ENCODE measurements at places on chromosomes 2 and 18.

DNA sequence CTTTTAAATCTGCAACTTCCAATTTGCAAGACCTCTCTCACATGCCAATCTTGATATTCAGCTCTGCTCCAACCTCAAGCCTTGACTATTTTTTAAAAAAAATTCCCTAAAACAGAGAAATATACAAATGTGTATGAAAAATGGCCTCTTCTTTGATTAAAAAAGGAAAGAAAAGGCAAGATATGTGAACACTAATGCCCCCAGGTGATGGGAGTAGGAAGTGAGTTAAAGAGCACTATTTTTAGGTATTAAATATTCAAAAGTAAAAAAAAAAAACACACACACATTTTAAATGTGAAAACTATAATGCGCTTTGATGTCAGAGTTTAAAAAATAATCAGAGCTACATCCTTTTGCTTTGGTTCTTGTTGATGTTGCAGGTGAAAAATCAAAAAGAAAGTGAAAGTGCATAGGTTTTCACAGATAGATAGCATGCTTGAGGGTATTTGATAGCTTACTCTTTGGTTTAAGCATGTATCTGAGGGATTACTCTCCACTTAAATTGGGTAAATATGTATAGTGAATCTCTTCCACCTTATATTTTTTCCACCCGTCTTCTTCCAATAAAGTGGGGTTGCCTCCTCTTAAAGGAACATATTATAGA lies 406.0 kb upstream of the POU3F3 start:
- DNase-seq: no peak

DNA sequence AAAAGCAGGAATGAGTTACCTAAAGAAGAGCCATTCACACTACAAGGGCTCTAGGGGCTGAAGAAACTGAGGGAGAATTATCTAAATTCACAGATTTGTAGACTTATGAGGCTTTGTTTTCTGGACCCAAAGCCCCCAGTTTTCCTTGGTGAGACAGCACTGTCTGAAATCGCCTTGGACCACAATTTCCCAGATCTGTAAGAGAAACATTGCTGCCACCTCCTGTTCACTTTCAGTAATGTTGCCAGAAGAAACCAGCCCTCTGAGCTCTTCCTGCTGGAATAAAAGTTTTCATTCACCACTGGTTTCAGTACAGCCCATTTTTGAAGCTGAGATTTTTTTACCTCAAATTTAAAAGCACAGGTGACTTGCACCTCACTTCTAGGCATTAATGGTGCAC lies 169.2 kb downstream of the CDH20 start:
- peak; percentile 48 for DNase-seq

DNA sequence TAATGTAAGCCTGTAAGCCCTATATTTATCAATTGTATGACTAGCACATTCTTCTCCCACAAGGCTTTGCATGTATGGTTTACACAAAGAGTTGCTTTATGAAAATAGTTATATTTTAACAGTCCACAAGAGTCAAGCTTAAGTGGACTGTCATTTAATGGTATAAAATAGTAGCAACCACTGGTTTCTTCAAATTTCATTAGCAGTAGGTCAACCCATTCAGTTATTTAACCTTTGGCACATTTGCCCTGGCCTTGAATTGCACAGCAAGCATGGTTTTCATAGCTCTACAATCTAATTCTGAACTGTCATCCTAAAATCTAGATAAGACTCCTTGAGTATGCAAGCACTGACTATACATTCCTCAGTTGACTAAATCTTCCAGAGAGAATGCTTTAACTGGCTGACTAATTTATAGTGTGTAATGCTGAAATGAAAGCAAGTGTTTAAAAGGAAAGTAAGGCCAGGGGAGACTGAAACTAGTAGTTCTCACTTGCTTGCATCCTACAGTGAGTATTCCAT lies 1.8 kb downstream of the DPP4 start:
- DNase-seq: no peak

DNA sequence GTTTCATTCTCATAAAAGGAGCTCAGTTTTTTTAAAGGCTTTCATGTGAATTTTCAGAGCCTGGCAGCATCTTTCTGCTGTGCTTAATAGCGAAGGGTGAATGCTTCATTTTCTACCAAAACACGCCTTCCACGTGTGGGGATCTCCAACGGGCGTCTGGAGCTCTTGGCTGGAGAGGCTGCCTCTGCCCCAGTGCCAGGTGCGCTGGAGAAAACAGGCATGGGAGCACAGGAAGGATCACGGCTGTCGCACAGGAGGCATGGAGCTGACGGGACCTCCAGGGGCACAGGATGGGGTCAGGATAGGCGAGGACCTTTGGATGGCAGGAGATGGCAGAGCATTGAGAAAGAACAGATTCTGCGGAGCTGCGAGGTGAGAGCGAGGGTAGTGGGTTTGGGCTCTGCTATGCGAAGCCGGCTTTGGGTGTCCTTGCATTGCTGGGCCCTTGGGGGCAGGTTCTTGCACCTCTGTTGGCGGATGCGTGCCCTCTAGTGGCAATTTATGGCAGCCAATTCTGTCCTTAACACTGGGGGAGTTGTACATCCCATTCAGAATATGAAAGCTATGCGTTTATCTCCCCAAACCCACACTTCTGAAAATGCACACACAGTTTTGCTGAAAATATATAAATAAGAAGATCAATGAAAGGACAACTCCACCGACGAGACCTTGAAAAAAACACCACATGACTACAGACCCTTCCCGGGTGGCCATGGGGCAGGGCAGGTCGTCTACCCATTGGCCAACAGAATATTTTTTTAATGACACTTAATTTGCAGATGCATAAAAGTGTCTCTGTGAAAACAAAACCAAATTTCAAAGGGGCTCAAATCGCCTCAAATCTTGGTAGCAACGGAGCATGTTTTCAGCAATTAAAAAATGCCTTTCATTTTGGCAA lies 90.4 kb upstream of the SLC35G4 start:
- DNase-seq: no peak

DNA sequence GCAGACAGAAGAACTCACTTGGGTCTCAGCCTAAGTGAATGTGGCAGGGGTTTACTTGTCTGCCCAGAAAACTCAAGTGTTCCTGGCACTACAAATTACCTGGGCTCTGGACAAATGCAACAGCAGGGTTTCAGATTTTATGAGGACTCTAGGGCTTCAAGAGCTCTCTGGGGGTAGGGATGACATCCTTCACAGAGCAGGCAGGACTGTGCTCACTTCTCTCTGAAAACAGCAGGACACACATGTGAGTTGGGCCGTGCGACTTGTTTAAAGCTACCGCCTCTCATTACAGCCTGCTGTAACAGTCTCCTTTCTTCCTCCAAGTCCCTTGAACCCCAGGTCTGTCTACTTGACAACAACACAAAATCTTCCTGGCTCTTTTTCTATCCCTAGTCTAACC lies 212.6 kb downstream of the EN1 start:
- no peak for DNase-seq

GRCh38 chr2:20370191-20370590 lies 19.5 kb upstream of the PUM2 start:
- DNase-seq: no peak

DNA sequence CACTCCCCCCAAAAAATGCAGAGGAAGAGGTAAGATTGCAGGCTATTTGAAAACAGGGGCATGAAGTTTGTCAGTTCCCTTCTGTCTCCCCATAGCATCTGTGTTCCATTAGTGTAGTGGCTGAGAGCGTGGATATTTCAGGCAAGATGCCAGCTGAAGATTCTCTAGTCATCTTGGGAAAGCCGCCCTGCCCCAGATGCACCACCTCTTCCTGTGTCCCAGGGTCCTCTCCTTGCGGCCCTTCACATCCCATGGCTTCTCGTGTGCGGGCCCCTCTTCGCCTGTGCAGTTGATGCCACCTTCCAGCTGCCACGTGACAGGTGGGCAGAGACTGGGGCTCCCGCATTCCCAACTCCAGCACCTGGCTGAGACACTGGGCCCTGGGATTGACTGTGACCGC lies 16.1 kb downstream of the TMEM127 start:
- DNase-seq: no peak

DNA sequence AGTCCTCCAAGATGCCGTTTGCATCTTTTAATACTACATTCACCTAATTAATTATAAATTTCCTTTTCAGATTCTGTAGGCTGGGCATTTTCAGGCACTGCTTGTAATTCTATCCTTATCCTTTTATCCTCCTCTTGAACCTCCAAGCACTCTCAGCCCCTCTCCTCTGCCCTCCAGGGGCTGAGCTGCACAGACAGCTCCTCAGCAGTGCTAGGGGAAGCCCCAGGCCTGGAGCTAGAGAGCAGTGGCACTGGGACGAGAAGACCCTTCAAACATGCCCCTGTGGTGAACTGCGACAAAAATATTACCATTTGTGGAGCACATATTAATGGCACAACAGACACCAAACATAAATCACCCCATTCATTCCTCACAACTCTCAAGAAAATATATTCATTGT lies 32.9 kb downstream of the CFAP210 start:
- no peak for DNase-seq

- no peak for DNase-seq
These were observed 12.0 kb downstream of the SIGLEC15 start for GRCh38 chr18:45837283-45838070.

DNA sequence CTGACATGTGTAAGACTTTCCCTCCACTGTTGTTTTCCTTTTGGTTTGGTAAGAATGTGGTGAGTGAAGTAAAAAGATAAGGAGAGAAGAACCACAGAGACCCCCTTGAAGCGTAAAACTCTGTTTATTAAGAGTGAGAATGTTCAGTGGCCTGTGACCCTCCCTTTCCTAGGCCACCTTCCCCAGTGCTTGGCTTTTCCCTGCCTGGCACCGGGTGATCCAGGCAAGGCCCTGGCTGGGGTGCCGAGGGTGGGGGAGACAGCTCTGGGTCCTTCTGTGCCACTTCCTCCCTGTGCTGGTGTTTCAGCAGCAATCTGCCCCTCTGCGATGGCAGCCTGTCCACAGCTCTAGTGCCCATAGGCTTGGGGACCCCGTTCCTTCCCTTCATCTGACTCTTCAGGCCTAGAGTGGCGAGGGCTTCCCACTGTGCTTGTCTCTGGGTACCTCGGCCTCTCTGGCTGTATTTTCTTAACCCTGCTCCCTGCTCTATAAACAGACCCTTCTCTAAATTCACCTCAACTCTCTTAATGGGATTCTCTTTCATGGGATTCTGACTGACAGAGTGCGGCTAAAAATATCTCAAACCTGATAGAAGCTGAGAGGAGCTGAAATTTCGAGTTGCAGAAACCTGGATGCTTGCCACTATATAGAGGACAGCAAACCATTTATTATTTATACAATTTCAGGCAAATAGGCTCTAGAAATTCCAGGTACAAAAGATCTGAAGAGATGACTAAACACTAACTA lies 461.0 kb downstream of the DLGAP1 start:
- DNase-seq: no peak

DNA sequence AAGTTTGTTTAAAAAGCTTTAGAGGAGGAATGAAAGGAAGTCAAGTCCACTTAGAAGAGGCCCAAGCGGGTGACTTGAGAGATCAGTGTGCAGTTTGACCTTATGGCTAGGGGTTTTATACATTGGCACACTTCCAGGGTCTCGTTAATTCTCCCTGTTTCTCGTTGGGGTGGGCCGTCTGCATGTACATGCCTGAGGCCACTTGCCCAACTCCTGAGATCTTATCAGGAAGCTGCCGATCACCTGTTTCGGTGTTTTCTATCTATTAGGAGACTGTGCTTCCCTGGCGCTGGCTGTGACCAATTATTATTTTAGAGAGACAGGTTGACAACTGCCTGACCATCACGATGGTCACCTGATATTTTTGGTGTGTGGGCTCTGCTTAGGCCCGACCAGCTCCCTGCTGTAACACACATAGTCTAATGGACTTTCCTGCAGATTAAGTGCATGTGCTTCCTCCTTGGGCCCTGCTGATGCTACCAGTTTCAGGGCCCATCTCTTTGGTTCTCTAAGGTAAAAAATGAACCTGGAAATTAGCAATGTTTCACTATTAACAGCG lies 31.0 kb upstream of the MSH6 start:
- no peak for DNase-seq

DNA sequence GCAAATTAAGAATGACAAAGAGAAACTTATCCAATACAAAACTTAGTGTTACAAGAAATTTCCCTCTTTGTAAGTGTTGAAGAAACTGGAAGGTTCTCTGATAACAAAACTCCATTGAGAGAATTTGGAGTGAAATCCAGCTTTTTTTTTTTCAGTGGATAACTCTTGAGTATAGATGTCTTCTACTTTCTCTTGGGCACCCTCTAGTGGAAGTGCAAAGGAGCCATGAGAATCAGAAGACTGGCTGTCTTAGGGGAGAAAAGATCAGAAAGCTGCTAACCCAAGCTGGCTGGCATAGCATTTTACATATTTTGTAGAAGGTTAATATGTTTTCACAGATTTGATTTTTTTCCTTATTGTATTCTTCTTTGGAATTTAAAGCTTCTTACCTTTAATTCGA lies 138.8 kb upstream of the SATB2 start:
- DNase-seq: peak; percentile 3

GRCh38 chr18:42719221-42719620 lies 396.3 kb downstream of the RIT2 start:
- DNase-seq: peak; percentile 19

- no peak for DNase-seq
These were observed 555.6 kb downstream of the CCDC85A start for GRCh38 chr2:56739413-56739812.

DNA sequence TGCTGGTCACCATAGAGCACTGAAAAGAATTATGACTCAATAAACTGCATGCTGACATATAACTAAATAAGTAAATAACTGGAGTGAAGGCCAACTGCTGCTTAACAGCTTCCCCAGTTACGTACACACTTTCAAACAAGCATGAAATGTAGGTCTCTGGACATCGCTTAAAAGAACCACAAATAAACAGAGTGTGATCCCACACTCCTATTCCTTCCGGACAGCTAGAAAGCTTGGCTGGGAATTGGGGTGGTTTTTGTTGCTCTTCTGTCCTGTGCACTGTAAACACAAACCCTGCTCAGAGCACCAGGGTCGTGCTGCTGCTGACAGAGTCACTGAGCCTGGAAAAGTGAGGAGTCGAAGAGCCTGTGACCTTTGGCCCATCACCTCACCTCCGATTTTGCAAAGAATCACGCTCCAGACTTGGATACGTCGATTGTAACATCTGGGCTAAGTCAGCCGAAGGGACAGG lies 162.7 kb upstream of the NT5C1B start:
- DNase-seq: no peak

- no peak for DNase-seq
These were observed 31.4 kb upstream of the B3GNT7 start for GRCh38 chr2:231364061-231364460.

GRCh38 chr18:69400253-69400975 lies at the start of gene DOK6:
Gene DOK6 (plus strand): TSS chr18:69400888.
- DNase-seq: peak; percentile 70

GRCh38 chr18:58394046-58394445 lies 234.8 kb downstream of the ALPK2 start:
- DNase-seq: no peak

GRCh38 chr2:125418483-125418882 lies 1237.5 kb upstream of the GYPC start:
- DNase-seq: no peak

GRCh38 chr2:180101846-180102245 lies 94.7 kb upstream of the CWC22 start:
- no peak for DNase-seq

DNA sequence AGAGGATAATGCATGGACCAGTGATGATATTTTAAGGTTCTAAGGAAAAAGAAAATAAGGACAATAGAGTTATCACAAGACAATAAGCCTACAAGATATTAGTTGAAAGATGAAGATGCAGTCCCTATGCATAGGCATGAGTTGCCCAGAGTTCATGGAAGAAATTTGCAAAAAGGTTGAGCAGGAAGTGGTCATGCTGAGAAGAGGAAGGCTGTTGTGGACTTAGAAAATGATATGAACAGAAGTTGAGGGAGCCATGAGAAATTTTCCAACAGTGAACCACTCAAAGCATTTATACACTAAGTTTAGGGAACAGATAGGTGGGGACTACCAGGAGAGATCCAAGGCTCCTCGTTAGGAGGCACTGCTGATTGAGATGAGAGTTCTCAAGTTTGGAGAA lies 3.5 kb downstream of the OSBPL6 start:
- no peak for DNase-seq

Data from NCI-H2081 treated with DMSO at 0.1 percent for 48 hours (cell line).